Effector CD4-positive, alpha-beta T cell (primary cell): ENCODE measurements at places on chromosomes 16 and 17.

- DNase-seq = no peak
Observed at GRCh38 chr17:4588898-4589625, 4.7 kb downstream of the SMTNL2 start.

DNA sequence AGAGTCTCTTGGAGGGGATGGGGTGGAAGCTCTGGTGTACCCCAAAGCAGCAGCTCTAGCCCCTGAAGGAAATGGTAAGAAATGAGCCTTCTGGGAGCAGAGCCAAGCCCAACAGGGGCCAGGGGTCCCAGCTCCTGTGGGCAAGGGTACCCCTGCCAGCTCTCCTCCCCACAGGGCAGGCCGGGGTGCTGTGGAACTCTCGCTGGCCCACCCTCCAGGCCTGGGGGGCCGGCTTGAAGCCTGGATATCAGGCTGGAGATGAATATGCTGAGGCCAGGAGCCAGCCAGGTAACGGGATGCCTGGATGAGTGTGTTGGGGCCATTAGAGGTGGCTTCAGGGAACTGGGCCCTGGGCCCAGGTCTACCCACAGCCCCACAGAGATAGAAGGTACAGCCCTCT is 12.2 kb upstream of the CLDN9 start:
- no peak for DNase-seq

GRCh38 chr17:42061646-42062487 is 11.5 kb upstream of the C17orf113 start:
- DNase-seq = no peak

DNA sequence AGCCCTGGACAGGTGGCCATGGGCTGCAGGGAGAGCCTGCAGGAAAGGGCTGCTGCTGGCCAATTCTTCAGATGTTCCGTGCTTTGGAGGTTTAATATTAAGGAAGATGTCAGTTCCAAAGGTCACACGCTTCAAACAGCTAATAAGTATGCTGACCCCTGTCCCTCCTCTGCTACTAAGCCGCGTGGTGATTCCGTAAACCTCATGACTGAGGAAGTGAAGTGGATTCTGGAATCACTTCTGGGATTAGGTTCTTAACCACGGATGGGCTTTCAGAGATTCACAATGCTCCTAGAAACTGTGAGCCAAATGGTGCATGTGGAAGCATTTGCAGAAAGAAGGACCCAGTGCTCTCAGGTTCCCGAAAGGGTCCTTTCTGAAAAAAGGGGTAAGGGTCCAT is 28.5 kb upstream of the ERN1 start:
- DNase-seq = no peak

DNA sequence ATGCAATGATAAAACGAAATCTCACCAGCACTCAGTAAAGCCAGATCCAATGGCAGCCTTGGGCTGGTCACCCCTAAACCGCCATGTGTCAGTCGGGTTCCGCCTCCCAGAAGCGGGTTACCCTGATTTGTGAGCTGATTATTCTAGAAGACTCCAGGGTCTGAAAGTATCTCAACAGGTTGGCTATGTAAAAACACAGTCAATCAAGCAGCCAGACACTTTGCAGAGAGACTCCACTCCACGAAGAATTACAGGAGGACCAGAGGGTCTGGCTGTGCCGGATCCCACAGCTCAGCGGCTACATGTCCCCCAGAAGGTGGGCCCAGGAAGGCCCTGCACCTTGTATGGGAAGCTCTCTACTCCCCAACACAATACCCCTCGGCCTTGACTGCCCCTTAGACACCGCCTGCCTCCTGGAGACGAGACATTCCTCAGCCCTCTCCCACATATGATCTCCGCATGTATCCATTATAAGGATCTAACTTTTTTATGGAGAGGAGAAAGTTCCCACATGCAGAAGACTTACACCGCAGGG is 23.3 kb downstream of the ZFHX3 start:
- no peak for DNase-seq

GRCh38 chr16:87971933-87972332 is 20.7 kb downstream of the BANP start:
- no peak for DNase-seq

- DNase-seq = no peak
Observed at GRCh38 chr16:77938913-77939312, 83.4 kb upstream of the CLEC3A start.

DNA sequence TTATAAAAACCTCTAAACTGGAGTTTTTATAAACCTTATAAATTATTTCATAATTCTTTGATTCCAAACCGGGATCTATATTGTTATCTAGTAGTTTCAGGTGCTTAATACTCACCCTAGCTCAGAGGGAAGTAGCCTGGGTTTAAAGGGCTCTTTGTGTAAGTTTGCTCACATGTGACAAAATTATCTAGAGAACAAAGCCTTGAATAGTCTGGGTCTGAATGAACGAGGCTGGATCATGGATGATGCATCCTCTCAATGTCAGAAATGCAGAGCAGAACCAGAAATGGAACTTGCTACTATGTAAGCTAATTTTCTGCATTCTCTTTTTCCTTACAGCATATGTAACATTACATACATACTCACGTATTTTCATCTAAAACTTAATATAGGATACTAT is 103.9 kb upstream of the NETO2 start:
- no peak for DNase-seq

DNA sequence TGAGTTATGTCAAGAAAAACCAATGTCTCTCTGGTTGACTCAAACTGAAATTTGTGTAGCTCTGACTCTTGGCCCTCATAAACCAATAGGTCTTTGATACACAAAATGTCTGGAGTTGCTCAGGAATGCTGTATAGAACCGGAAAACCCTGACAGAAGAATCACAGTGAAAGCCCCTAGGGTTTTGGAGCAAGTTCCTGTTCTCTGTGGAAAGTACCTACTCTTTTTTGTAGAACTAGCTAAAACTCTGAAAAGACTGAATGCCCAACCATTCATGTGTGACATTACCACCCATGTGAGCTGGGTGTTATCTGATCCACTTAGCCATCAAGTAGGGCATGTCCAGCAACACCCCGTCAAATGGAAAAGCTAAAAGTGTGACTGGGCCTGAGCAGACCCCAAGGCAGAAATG is 28.8 kb downstream of the CCL4 start:
- no peak for DNase-seq

- DNase-seq = no peak
Observed at GRCh38 chr16:57244463-57244766, 644 bp upstream of the ARL2BP start.

- DNase-seq = no peak
Observed at GRCh38 chr17:33952425-33952824, 302.7 kb upstream of the CCL2 start.

GRCh38 chr16:1224558-1224957 is 510 bp downstream of the TPSG1 start:
- no peak for DNase-seq

- no peak for DNase-seq
Observed at GRCh38 chr16:18050234-18050633, 286.3 kb downstream of the NPIPA8 start.

- no peak for DNase-seq
Observed at GRCh38 chr17:41315814-41316445, 420 bp upstream of the KRTAP17-1 start.
